Suprapubic skin (tissue), 4 donors: ENCODE measurements at places on chromosomes 11 and 22.

- H3K4me1 ChIP-seq = no peaks in the 10 kb centered on the region
- H3K27me3 ChIP-seq = no peaks in the 10 kb centered on the region
- no peak for DNase-seq
- no peak overlapping the region for H3K27ac ChIP-seq
- no peak overlapping the region for H3K4me3 ChIP-seq
These were observed 346.6 kb downstream of the MN1 start for GRCh38 chr22:27454807-27455450.

- H3K36me3 ChIP-seq = peaks cover 47% of the 10 kb centered on the region
- DNase-seq = no peak
- H3K27me3 ChIP-seq = no peaks in the 10 kb centered on the region
- H3K4me3 ChIP-seq = no peak overlapping the region
- peaks cover 1% of the 10 kb centered on the region for H3K4me1 ChIP-seq
These were observed 15.7 kb downstream of the SNU13 start for GRCh38 chr22:41672780-41673509.

- peaks cover 54% of the 10 kb centered on the region for H3K27me3 ChIP-seq
- no peaks in the 10 kb centered on the region for H3K36me3 ChIP-seq
- H3K4me3 ChIP-seq = no peak overlapping the region
- peaks cover 24% of the 10 kb centered on the region for H3K4me1 ChIP-seq
- no peak for DNase-seq
These were observed 6.6 kb downstream of the LMNTD2 start for GRCh38 chr11:553988-554340.

- H3K4me1 ChIP-seq = peaks cover 37% of the 10 kb centered on the region
- H3K4me3 ChIP-seq = no peak overlapping the region
- H3K27ac ChIP-seq = no peak overlapping the region
These were observed 22.3 kb downstream of the ARHGAP1 start for GRCh38 chr11:46677991-46678740.
